B cell (primary cell): ENCODE measurements at places on chromosomes 4 and X.
A peak's percentile ranks its signal among the peaks of the same experiment; 100 is the strongest.

GRCh38 chr4:37601531-37601930 is 84.6 kb downstream of the RELL1 start:
- no peak for DNase-seq

GRCh38 chr4:72467633-72468032 is 101.4 kb downstream of the ADAMTS3 start:
- DNase-seq = no peak

- DNase-seq = no peak
Measured at GRCh38 chr4:186810613-186811150, 87.0 kb upstream of the FAT1 start.

- peak; percentile 64 for DNase-seq
Measured at GRCh38 chrX:23902419-23902818, 5.3 kb downstream of the APOO start.

DNA sequence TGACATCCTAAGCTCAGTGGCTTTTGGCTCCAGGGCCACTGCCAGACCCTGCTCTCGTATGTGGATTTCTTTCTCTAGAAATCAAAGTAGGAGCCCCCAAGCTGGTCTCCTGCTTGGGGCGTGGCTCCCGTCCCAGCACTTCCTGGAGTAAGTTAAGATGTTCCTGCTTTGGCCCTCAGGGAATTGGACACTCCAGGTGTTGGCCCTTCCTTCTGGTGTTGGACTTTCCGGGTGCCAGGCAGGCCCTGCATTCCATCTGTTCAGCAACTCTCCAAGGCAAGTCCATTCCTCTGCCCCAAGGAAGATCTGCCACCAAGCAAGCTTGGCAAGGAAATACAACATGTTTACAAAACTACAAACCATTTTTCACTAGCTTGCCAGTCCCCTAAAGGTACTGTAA is 22.1 kb upstream of the GPC4 start:
- no peak for DNase-seq

GRCh38 chr4:107989537-107990386 is at the start of gene HADH:
TSS of gene HADH (plus strand) at chr4:107989889. CDS start at chr4:107989933, 44 bp downstream.
- peak; percentile 95 for DNase-seq

DNA sequence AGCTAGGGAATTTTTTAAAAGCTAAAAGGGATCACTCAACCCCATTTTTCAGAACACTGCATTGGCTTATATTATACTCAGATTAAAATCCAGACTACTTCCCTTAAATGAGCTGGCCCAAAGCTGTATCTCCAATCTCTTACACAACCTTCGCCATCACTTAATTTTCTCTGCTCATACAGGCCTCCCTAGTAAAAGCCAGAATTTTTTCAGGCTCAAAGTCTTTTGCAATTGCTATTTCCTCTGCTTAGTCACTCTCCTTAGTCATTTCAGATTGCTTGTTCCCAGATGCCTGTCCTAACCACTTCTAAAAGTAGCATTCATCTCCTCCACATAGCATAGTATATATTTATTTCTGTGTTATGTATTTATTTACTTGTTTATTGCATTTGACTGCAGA is 1587.9 kb upstream of the ADGRL3 start:
- no peak for DNase-seq

GRCh38 chrX:50813843-50814661 is at the start of gene SHROOM4:
TSS of gene SHROOM4 (minus strand) at chrX:50814194. CDS start at chrX:50814018, 176 bp downstream.
- no peak for DNase-seq

DNA sequence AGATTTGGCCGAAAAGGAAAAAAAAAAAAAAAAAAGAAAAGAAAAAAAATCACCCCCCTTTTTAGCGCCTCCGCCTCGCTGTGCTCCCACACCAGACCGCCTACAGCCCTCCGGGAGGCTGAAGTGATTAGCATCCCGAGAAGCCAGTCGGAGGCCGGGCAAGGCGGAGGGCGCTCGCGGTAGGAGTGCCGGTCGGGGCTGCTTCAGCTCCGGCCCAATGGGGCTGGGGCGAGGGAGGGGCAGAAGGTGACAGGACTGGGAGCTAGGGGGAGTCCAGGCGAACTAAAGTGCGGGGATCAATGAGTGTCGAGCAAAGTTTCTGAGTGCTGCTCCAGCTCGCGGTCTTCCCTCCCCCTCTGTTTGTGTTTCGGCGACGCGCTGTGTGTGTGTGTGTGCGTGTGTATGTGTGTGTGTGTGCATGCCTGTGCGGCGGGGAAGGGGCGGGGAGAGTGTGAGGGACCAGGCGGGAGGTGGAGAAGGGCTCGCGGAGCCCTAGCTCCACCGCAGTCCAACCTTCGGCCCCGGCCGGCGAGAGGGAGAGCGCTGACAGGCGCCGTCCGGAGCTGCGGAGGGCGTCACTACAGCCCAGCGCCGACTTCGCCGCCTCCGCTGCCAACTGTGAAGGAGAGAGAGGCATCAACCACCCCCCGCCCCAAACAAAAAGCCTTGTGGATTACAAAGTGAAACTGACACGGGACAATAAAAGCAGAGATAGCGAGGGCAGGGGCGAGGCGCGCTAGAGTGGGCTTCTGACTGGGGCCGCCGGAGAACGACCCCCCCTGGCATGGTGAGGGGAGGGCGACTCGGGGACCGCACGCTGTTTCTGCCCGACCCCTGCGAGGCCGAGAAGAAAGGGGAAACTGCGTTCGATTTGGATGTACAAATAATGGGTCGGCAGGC is at the start of gene FAT4:
TSS of gene FAT4 (plus strand) at position 280 of the 900 bp plus-strand sequence. CDS start 1,457 bp downstream, outside the sequence.
- peak; percentile 45 for DNase-seq

GRCh38 chrX:16177260-16177659 is 10.0 kb downstream of the MAGEB17 start:
- no peak for DNase-seq

DNA sequence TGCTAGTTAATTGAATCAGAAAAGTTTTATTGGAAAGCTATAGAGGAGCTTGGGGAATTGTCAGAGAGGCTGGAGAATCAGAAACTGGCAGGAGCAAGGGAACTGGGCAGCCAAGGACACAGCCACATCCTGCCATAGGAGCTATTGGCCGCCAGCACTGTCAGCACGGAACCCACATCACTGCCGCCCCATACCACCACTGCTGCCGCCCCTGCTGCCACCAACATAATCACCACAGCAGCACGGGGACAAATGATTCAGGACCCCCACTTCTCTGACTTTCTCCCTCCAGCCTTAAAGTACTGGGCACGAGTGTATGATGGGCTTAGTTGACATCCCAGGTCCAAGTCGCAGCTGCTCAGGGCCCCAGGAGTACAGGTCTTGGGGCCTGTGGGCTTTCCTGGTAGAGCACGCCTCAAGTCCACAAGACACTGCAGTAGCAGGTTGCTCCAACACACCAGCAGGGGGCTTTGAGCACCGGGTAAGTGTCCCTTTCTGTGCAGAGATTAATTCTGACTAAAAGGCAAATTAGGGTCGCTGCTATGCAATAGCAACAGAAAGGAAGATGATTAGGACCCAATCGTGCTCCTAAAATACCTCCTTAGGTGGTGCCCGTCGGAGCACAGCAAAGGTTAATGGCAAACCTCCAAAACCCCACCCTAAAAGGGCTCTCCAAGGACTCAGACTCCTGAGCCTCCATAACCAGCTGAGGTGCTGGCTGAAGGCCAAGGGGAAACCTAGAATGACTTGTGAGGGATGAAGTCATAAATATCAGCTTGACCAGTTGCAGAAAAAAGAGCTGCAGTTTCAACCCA is 6.9 kb downstream of the PJA1 start:
- DNase-seq = peak; percentile 33

DNA sequence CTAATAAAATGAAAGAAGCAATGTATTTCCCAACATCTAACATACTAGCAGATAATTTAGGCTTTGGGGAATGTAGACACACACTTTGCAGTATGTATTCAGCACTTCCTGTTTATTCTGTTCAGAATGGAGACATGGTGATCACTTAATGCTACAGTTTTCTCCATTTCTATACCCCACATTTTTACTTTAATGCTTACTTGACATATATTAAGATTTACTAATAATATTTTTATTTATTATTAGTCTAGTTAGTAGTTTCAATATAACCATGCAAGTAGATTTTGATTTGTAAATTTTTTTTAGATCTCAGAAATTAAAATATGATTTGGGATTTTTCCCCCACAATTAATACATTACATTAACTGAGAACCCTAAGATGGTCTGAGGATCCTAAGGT is 98.4 kb downstream of the PRSS12 start:
- DNase-seq = no peak

GRCh38 chr4:164482758-164483157 is 271.2 kb upstream of the SMIM31 start:
- no peak for DNase-seq

- DNase-seq = no peak
Measured at GRCh38 chr4:164058776-164059445, 564.4 kb downstream of the TMA16 start.

DNA sequence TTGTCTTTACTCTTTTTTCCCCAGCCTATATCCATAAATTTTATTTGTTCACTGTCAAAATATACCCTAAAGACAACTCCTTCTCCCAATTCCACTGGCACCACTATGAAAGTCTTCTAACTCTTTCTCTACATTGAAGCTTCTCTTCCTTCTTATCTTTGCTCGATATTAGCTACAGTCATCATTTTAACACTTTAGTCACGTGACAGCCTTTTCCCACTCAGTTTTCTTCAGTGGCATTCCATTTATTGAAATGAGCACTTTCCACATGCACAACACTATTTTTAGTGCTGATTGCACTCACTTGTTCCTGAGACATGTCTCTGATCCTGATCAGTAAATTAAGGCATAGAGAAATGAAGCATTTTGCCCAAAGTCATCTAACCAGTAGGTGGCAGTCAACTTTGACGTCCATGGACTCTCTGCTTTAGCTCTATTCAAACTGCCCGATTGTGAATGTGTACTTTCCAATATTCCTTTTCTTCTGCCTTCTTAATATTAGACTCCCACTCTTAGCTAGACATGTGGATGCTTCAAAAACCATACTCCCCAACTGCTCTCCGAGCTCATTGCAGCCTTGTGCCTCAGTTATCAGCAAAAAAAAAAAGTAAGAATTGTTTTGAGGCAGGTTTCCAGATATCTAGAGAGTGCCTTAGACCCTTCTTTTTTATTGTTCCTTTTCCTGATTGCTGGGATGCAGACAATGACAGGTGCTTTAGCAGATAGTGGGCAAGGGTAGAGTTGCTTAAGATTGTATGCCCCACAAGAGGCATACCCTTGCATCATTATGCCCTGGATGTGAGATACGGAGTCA is 394.4 kb upstream of the ADGRL3 start:
- DNase-seq = no peak

- DNase-seq = no peak
Measured at GRCh38 chr4:76822303-76822702, 75.6 kb downstream of the SOWAHB start.

DNA sequence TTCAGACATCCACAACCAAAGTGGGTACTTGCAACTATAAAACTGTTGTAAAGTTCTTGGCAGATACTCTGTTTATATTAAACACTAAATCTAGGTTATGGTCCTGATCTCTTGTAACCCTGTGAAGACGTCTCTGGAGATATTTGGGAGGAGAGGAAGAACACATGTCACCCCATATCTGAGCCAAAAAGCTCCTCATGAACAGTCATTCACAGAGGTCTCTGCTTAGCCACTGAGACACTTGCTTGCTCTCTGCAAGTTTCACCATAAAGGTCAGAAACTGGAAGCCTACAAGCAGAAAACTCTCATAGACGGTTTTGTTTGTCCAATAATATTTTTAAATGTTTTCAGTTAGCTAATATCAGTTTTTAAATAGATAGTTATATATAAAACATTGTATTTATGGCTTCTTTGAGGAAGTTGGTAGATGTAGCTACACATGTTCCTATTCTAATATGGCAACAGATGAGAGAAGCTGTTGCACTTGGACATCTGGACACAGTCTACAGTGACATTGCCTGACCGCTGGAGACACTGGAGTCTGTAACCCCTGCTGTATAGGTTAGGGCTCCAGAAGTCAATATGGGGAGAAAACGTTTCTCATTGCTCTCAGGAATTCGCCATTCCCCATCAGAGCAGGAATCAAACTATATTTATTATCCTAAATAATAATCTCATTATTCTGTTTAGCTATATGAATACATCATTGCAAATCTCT is 73.6 kb downstream of the C4orf46 start:
- no peak for DNase-seq

DNA sequence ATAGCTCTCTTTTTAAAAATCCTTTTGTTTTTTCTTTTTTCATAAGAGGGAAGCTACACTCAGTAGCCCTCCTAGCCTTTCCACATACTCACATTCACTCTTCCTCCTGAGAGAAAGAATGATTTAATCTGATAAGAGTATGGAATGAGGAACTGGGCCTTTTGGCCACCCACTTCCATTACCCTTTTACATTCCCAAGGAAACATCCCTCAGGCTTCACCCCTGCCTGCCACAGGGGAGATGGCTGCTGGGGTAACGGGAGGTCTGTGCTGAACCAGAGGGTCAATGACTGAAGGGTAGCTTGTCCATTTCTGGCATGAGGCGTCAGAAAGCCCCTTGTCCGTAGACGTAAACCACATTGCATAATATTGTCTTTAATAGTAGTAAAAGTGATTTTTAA is 67.2 kb upstream of the CCSER1 start:
- DNase-seq = no peak

GRCh38 chr4:70657326-70657725 is 9.0 kb downstream of the JCHAIN start:
- DNase-seq = no peak

GRCh38 chr4:185931986-185932385 is 120.0 kb upstream of the SORBS2 start:
- DNase-seq = no peak

DNA sequence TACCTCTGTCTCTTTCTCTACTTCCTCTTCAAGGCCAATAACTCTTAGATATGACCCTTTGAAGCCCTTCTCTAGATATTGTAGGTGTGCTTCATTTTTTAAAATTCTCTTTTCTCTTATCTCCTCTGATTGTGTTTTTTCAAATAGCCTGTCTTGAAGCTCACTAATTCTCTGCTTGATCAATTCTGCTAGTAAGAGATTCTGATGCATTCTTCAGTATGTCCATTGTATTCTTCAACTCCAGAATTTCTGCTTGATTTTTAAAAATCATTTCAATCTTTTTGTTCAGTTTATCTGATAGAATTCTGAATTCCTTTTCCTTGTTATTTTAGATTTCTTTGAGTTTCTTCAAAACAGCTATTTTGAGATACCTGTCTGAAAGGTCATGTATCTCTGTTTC is 47.9 kb downstream of the MCUB start:
- DNase-seq = no peak

GRCh38 chrX:112681976-112682375 is 2.2 kb upstream of the LHFPL1 start:
- no peak for DNase-seq

- DNase-seq = no peak
Measured at GRCh38 chr4:151359576-151359975, 34.2 kb upstream of the SH3D19 start.

DNA sequence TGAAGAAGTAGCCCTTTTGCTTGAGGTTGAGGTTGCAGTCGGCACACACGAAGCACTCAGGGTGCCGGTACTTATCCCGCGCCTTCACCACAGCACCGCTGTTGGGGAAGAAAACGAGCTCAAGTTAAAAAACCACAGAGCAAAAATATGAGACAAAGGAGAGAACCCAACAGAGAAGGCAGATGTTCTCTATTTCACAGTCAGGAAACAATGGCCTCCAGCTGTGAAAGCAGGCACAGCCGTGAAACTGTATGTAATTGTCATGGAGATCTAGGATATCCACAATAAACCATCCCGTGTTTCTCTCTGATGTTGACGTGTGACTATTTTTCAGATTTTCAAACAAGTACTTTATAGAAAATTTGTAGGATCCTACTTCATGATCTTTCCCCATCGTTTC is 30.9 kb upstream of the CCDC110 start:
- no peak for DNase-seq
